Occipital lobe (tissue), 3 donors: ENCODE measurements at places on chromosomes 7 and 10.

GRCh38 chr7:112233048-112233697, 26.7 kb downstream of the ZNF277 start:
- DNase-seq, result no peak

DNA sequence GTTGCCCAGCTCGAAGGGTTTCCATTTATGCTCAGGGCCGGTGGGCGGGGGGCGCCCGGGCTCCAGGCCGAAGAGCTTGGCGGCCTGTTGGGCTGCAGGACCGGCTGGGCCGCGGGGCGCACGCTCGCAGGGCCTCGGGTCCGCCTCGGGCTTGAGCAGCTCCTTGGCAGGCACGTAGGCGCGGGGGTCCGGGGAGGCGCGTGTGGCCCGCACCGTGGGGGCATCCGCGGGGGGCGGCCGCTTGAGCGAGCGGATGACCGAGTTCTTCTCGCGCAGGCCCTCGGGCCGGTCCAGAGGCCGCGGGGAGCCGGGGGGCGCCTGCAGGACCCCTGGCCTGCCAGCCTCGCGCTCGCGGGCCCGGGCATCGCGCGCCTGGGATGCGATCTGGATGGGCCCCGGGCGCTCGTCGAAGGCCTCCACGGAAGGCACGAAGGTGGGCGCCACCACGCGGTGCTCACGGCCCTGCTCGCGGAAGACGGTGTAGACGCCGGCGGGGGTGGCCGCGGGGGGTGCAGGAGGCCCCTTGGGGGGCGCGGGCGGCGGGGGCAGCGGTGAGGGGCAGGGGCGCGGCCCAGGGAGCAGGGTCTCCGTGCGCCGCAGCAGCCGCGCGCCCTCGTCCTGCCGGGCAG, 35.2 kb downstream of the TNRC18 start:
- DNase-seq, result no peak

- DNase-seq, result no peak
Observed at GRCh38 chr7:105245398-105246114, 143.2 kb downstream of the SRPK2 start.

DNA sequence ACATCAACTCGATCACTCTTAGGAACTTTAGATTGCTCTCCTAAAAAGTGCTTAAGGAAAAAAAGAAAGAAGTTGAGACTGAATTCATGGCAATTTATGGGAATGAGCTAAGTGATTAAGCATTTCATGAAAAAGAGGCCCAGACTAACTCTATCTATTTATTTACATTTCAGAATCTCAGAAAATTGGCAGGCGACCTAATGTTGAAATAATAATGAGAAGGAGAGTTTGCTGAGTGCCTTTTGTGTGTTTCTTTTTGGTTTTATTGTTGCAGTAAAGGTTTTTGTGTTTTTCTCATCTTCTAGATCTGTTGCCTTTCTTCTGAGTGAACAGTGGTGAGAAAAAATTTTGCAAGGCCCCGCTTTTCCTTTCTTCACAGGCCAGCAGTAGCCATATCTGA, 3.8 kb downstream of the GRK5 start:
- no peak for DNase-seq

DNA sequence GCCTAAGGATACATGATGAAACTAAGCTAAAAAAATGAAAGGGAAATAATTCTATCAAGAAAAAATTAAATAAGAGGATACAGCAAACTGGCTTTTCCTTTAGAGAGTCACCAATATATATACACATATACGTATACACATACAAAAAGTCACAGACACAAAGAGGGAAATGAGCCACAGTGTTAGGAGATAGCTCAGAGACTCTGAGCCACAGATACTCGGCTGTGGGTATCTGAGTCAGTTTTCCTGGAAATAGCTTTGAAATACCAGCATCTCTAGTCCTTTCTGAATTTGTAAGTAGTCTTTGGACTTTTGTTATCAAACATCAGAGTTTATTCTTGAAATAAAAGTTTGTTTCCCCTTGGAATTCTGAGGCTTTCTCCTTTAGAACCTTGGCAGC, 111.8 kb downstream of the TBXAS1 start:
- no peak for DNase-seq

GRCh38 chr10:7928536-7928935, 110.2 kb downstream of the TAF3 start:
- DNase-seq, result no peak

GRCh38 chr7:1967512-1968396, 265.0 kb downstream of the MAD1L1 start:
- no peak for DNase-seq

DNA sequence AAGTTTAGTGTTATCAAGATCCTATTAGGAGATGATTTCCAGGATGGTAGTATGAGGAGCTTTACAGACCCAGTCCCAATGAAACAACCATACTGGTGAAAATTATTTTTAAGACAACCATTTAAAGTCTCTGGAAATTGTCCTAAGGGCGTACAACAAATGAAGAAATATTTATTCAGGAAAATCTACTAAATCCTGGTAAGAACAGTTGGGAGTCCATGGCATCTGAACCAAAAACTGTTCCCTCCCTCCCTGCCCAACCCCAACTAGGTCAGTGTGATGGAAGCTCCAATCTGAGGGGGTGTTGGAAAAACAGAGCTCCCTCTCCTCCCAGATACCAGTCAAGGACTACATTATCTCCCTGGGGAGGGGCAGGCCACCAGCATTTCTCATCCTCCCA, 74.7 kb upstream of the MKLN1 start:
- DNase-seq, result no peak

DNA sequence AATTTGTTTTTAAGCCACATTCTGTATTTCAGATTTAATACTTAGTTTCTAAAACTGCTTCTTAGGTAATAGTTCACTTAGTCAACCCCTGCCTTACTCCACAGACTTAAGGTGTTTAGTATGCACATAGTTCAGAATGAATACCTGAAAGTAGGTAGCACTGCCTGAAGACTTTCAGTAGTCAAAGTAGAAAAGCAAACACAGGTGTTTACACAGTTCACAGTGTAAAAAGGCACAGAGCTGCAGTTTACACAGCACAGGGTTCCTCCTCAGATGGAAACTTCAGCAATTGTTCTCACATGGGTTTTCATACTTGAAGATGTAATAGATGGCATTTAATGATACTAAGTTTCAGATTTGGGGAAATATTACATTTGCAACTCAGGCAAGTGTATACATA, 3.1 kb upstream of the PKD1L1 start:
- DNase-seq, result no peak

DNA sequence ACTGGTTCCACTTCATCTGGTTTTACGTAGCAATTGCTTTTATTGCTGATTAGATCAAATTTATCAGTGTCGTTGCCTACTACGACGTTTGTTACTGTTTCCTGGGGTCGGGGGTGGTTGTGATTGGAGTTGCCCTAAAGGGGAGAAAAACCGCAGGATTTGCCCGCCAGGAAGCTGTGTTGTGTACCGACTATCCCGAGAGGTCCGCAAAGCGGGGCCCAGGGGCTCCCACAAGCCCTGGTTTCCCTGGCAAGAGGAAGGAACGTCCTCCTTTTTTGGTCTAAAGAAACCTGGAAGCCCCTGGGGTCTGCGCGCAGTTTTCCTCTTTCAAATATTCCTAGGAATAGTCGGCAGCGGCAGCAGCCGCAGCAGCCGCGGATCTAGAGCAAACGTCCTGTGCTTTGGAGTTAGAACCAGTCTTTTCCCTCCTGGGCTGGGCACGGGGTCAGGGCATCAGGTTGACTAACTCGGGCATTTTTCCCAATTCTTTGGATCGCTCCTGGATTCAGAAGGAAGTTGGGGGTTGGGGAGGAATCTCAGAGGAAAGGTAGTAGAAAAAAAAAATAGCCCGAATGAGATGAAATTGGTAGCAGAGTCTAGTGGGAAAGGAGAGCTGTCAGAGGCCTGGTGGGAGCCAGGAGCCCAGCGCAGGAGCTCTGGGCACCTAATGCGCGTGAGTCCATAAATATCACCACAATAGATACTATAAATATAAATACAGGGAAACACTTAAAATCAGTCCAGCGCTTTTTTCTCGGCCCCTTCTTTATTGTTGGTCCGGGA, 4.6 kb downstream of the VAX1 start:
- DNase-seq, result no peak

DNA sequence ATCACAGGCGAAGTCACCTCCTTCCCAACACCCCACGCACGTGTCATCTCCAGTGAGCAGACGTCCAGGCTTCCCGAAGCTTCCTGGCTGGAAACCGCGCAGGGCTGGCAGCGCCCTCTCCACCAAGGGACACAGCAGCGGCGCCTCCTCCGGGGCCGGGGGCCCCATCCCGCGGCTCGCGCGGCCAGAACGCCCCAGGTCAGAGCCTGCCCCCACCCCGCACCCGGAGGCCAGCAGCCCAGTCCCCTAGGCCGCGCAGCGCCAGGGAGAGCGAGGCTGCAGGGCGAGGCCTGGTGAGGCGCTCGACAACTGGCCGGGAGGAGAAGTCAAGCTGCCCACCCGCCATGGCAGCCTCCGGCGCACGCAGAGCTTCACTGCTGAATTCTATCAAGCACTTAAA, 247.0 kb downstream of the SEMA3D start:
- DNase-seq, result no peak

- no peak for DNase-seq
Observed at GRCh38 chr10:132827423-132827789, 41.5 kb upstream of the NKX6-2 start.

- no peak for DNase-seq
Observed at GRCh38 chr10:127878475-127879055, 14.2 kb downstream of the CLRN3 start.

- no peak for DNase-seq
Observed at GRCh38 chr10:131668903-131669302, 231.9 kb upstream of the PPP2R2D start.

- DNase-seq, result no peak
Observed at GRCh38 chr7:2913760-2914387, 69.8 kb upstream of the GNA12 start.

DNA sequence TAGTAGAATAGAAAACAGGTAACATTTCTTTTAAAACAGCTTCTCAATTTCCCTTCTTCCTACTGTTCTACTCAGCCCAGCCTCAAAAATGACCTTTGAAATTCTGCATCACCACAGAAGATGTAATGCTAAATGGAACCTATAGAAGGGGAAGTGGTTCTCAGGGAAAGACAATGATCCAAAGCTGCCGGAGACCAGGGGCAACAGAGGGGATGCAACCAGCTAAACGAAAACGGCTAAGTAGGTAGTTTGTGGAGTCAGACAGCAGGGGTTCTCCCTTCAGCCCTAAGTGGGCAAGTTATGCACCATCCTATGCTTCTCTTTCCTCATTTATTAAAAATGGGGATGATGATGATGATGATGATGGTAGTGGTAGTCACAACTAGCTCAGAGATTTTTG, 214.3 kb downstream of the ELMO1 start:
- no peak for DNase-seq

DNA sequence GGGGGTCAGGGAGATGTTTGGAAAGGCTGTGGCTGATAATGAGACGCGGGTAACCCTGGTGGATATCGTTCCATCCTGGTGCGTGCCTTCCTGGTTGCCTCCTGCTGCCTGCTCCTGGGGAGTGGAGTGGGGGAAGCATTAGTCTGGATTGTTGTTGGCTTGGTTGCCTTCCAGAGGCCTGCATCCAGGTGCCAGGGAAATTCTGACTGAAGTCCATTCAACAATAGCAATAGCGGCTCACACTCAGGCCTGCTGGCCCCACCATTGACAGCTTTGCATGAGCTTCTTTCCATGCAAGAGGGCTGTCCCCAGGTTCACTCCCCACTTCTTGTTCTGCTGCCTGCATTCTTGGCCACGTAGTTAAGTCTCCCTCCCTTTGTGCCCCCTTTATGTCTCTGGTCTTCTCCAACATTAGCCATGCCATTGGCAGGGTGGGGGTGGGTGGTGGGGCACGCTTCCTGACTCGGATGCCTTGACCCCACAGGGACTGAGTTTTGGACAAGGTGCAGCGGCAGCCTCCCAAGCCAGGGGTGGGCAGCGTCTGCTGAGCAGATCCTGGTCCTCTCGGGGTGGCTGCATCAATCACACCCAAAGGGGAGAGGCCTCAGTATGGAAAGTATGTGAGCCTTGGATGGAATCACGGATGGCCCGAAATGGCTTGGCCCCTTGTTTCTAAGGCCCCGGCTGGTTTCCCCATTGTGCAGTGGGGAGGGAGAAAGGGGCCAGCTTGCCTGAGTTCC, 150.2 kb downstream of the GRK5 start:
- DNase-seq, result no peak

GRCh38 chr7:23410446-23411183, 59.7 kb downstream of the IGF2BP3 start:
- DNase-seq, result no peak

GRCh38 chr7:127874951-127875608, 156.2 kb downstream of the LRRC4 start:
- no peak for DNase-seq

- no peak for DNase-seq
Observed at GRCh38 chr10:50850578-50851230, 34.7 kb downstream of the A1CF start.

DNA sequence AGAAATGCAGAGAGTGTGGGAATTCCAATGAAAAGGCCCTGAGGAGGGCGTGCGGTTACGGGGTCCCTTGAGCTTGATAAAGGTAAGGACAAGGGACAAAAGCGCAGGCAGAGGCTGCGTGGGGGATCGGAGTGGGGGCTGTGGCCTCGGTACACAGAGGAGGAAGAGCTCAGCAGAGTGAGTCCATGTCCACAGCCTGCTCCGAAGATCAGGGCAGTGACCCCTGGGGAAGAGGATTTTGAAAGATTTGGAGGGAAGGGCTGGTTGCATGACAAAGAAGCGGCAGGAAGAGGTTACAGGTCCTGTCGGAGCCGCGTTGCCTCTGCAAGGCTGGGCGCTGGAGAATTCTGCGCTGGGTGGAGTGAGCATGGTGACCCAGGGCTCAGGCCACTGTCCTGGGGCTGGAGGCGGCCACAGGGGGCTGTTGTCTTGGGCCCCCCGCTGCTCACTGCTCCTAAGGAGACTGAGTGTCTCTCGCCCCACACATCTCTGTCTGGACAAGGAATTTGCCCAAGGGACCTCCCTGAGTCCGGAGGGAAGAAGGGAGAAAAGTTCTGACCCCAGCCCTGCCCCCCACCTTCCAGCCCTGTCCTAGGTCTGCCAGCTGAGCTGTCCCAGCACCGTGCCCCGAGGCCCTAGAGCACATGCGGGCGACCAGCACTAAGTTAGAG, 69.8 kb upstream of the INSIG1 start:
- no peak for DNase-seq

- no peak for DNase-seq
Observed at GRCh38 chr7:12013983-12014382, 182.0 kb upstream of the THSD7A start.

- no peak for DNase-seq
Observed at GRCh38 chr10:117168729-117169128, 28.6 kb upstream of the KCNK18 start.

GRCh38 chr7:149196705-149197171, 1.4 kb downstream of the ZNF282 start:
- DNase-seq, result no peak

GRCh38 chr10:104368381-104368780, 14.7 kb downstream of the CFAP58 start:
- no peak for DNase-seq

- DNase-seq, result no peak
Observed at GRCh38 chr7:2202361-2202761, 30.4 kb downstream of the MAD1L1 start.

- DNase-seq, result no peak
Observed at GRCh38 chr10:18737841-18738240, 78.6 kb downstream of the ARL5B start.

GRCh38 chr10:112949875-112950507, at the start of gene TCF7L2:
Gene TCF7L2, plus strand, starts transcription at chr10:112950247. Its CDS starts 510 bp downstream, at chr10:112950757.
- peak; percentile 92 for DNase-seq
